Activated naive CD4-positive, alpha-beta T cell treated with anti-CD3 and anti-CD28 coated beads for 36 hours (primary cell): ENCODE measurements at places on chromosomes 2 and 18. TPM values are rescaled to one million over a fixed set of nuclear protein-coding genes. Genes with fewer than 3 reads are reported as not detected.

GRCh38 chr2:72755647-72756423 lies 70.0 kb downstream of the EXOC6B start:
- no peak for DNase-seq

DNA sequence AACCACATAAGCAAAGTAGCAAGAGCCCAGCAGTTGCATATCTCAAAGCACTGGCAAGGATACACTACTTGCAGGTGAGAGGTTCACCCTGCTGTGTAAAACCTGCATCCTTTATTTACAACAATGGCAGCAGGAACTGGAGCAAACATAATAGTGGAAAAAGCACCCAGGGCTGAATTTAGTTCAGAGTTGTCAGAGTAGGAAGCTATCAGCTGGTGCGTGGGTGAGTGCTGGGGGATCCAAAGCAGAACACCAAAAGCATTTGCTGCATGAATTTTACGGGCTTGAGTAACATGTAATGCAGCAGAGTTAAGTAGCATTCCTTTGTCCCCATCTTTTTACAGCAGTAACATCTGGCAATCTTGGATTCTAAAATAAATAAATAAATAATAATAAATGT lies 73.5 kb upstream of the SRD5A2 start:
- no peak for DNase-seq

- no peak for DNase-seq
Observed at GRCh38 chr2:232491139-232491780, 3.6 kb upstream of the ECEL1 start.

DNA sequence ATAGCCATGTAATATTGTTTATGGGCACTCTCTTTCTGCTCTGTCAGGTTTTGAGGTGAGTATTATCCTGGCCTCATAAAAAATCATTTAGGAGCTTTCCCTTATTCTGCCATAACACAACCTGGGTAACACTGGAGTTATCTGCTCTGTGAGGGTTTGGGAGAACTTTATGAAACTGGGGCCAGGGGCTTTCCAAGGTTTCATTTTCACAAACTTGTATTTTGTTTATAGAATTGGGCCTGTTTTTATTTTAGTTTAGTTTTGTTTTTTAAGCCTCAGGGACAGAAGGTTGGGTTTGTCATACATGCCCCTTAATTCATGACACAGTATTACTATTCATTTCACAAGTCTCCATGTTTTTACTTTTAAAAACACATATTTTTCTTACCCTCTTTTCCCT lies 83.5 kb downstream of the IRS1 start:
- no peak for DNase-seq

Gene ABCG5
- total RNA-seq = not detected

Gene SPP2
- total RNA-seq = not detected
